Central memory CD4-positive, alpha-beta T cell (primary cell): ENCODE measurements at places on chromosomes 3 and 15.
A peak's percentile ranks its signal among the peaks of the same experiment; 100 is the strongest.

- DNase-seq: no peak
Observed at GRCh38 chr15:90327311-90327710, 24.8 kb upstream of the ZNF774 start.

DNA sequence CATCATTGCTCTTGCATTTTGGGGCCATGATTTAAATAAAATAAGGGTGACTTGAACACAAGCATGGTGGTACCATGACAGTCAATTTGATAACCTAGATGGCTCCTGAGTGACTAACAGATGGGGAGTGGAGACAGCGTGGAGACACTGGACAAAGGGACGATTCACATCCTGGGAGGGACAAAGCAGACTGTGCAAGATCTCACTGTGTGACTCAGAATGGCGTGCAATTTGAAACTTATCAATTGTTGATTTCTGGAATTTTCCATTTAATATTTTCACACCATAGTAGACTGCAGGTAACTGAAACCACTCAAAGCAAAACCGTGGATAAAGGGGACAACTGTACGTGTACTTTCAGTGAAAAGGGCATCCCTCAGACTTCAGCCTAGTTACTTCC lies 25.5 kb downstream of the MCCC1 start:
- DNase-seq: no peak

DNA sequence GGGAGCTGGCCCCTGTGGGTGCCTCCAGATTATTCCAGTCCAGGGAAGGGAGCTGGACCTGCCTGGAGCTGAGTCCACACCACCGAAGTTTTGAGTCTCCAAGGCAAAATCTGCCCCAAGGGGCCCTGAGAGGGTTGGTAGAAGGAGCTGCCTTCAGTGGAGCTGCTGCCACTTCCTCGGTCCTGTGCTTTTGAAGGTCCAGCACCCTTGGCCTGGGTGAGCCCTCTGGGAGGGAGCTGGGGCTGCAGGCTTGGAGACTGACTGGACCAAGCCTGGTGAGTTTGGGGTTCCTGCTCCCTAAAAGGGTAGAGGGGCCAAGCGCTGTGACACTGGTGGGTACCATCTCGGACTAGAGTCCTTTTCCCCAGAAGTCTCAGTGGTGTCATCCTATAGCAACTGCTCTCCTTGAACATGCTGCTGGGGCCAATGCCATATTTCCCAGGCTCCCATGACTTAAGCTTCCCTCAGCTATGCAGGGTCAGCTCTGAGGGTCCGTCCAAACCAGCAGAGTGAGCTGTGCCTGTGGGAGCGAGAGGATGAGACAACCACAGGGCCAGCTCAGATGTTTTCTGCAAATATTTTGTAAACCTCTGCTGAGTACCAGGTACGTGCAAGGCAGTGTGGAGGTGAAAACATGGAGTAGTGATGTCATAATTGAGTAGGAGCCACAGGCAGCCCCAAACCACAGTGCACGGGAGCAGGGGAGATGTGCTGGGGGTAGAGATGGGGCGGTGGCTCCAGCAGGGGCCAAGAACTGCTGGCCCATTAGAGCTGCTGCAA lies 96.0 kb downstream of the ABHD5 start:
- no peak for DNase-seq

DNA sequence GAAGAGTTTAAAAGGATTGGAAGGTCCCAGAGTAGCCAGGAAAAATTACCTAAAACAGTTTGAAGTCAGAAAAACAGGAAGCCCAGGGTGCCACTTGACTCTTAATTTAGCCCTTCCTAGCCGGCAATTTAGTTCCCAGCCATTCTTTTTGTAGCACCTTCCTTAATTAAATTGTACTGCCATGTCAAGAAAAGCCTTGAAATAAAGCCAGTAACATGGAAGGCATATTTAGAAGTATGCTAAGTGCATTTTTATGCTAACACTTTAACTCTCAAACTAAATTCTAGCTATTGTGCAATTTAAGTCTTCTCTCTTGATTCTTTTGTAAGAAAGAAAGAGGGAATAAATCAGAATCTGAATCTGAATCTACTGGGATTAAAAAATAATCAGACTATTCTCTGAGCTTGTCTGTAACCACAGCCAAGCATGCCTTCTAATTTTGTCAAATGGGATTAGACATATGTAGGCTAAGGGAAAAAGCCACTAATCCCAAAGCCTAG lies 43.2 kb downstream of the MAP3K13 start:
- no peak for DNase-seq

DNA sequence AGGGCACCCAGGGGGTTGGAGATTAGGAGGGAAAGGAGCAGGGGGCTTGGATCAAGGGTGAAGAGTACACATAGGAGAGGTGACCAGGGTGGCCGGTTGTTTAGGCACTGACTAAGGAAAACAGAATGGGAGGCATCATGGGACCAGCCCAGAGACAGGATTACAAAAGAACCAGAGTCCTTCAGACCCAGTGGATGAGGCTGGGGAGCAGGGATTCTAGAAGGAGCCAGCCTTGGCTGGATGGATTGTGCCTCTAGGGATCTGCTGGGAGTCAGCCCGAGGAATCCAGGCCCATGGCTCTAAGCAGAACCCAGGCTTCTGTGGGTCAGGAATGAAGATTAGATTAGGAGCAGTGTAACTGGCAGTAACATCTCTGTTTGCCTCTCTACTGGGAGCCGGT lies 98.6 kb downstream of the ARNT2 start:
- no peak for DNase-seq

DNA sequence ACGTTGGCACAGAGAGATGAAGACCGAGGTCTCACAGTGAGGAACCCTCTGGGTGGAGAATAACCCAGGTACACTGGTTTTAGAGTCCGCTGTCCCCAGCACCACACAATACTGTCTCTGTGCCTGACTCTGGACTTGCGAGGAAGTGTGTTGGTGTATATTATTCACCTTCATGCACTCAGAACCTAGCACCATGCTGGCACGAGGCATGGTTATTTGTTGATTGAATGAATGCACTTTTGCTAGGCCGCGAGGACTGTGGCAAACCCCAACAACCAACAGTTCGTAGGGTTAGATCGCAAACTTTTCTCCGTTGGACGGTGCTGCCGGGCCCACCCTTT lies 484 bp upstream of the C3orf52 start:
- no peak for DNase-seq

DNA sequence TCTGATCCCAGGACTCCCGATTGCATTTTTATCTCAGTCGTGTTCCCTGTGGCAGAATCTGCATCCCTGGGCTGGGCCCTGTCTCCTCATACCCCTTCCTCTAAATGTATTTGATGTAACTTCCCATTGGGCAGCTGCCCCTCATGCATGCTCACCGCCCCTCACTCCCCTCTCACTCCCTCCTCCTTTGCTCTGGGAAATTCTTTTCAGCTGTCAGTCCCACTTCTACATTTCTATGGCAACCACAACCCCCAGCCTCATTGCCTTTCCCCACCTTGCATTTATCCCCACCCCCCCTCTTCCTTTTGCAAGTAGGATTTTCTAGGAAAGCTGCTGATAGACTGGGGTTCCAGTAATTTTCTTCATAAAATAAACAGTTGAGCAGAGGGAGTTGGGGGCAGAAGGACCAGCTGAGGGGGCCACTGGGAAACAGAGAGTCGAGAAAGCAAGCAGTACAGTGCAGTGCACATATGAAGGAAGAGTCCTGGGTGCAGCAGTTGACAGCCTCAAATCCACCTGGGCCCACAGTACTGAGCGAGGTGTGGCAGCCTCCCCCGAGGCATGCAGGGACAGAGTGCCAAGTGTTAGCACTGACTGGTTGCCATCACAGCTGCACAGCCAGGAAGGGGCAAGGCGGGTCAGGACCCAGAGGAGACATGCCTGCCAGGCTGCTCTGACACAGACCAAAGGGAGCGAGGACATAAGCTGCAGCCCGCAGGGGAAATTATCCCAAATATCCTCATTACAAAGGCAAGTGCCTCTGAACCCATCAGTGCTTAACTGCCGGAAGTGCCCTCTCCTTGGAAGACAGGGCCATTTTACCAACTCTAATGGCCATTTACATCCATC lies 476.3 kb downstream of the EPHB1 start:
- DNase-seq: no peak

GRCh38 chr3:143839980-143840379 lies 8.3 kb downstream of the SLC9A9 start:
- DNase-seq: no peak

DNA sequence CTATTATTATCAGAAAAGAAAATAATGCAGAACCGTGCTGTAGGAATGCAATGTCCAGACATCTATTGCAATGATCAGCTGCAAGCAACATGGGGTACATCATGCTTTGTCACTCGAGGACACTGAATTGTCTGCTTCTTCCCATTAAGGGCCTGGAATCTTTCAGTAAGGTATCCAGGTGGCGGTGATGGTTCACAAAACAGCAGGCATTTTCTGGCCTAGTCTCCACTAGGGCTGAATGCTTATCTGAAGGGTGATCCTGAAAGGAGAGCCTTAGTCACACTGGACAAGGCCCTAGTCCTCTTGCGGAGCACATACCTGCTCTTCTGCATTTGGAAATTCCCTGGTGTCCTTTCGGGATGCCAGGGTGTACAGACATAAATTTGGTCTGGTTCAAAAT lies 21.2 kb downstream of the ITPR1 start:
- DNase-seq: no peak

DNA sequence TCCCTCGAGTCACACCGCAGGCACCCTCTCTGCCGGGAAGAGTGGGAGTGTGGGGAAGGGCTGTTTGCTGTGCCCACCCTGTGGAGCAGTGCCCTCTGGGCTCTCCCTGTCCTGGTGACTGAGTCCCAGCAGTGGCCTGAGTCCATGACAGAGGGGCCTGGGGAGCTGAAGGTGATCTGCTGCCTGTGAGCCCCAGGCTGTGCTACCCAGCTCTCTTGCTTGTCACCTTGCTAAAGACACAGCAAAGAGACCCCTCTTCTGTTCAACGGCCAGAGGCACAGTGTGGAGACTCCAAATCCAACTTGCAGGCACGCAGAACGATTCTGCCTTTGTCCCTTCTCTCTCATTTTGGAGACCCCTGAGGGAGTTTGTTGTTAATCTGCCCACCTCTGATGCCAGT lies 232.6 kb downstream of the OPA1 start:
- no peak for DNase-seq

GRCh38 chr3:62875558-62876002 lies 364 bp upstream of the CADPS start:
- no peak for DNase-seq

DNA sequence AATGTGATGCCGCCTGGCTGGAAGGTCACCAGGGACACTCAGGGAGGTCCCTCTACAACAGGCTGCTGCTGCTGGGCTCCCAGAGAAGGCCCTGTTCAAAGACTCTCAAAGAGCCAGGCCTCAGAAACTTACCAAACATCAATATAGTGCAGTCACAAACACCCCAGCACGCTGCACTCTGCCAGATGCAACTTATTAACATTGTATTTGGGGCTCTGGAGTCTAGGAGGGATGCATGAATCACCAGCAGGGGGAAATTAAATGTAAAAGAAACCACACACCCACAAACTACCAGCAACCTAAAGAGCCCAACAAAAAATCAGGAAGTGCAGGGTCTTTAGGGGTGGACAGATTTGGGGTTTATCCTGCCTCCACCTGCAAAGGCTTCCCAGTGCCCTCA lies 74.6 kb upstream of the SPATA12 start:
- DNase-seq: no peak

GRCh38 chr3:42503251-42503924 lies 945 bp downstream of the VIPR1 start:
- no peak for DNase-seq

DNA sequence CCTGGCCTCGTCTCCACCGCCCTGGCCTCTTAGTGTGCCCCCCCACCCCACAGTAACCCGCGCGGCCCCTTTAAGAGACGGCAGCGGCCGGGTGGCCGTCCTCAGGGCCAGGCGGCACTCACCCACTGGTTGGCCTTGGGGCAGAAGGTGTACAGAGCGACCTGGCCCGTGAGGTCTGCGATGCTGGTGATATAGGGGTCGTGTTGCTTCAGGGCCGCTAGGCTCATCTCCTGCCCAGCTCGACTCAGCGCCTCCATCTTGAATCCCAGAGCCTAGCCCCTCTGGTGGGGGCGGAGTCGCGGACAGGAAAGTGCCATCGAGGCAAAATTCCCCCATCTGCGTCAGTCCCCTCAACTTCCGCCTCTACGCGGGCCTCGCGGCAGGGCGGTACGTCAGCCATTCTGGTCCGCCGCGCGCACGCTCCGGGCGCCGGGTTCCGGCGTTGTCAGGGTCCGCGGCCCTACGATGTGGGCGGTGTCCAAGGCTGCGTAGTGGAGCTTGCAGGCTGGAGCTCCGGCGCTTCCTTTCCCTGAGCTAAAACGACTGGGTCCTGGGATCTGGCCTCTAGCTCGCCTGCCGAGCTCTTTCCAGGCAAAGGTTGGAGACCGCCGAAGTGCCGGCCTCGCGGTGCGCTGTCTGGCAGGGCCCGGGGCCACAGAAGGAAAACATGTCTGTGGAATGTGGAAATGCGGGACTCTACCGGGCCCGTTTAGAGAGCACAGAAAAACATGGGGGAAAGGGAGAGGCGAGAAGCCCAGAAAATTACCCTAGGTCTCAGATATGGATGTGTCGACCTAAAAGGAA lies at the start of gene DCP1A:
DCP1A (minus strand) TSS at position 283 of the 804 bp plus-strand sequence; CDS start at position 257, 26 bp downstream.
- peak; percentile 95 for DNase-seq

GRCh38 chr3:170180079-170180907 lies 1.2 kb downstream of the PHC3 start:
- peak; percentile 8 for DNase-seq

DNA sequence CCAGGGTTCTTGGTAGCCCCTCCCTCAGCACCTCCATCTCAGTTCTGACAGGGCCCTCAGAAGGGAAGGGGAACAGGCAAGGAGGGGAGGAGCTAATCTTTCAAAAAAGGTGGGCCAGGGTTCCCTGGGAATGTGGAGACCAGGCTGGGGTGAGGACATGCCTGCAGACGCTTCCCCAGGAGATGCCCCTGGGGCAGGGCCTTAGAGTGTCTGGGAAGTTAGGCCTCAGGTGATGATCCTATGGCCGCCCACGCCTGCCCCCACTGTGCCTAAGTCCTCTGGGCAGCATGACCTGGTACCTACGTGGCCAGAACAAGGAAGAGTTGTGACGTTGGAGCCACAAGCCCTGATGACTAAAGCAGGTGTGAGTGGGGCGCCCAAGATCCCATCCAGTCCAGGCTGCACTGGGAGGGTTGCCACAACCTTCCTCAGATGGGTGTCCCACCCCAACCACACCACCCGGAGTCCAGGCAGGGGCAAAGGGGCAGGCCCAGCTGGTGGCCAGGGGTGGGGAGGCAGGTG lies 3.9 kb upstream of the SEMA3B start:
- DNase-seq: no peak
